ENCODE measurements at places on chromosomes 6 and 20.

DNA sequence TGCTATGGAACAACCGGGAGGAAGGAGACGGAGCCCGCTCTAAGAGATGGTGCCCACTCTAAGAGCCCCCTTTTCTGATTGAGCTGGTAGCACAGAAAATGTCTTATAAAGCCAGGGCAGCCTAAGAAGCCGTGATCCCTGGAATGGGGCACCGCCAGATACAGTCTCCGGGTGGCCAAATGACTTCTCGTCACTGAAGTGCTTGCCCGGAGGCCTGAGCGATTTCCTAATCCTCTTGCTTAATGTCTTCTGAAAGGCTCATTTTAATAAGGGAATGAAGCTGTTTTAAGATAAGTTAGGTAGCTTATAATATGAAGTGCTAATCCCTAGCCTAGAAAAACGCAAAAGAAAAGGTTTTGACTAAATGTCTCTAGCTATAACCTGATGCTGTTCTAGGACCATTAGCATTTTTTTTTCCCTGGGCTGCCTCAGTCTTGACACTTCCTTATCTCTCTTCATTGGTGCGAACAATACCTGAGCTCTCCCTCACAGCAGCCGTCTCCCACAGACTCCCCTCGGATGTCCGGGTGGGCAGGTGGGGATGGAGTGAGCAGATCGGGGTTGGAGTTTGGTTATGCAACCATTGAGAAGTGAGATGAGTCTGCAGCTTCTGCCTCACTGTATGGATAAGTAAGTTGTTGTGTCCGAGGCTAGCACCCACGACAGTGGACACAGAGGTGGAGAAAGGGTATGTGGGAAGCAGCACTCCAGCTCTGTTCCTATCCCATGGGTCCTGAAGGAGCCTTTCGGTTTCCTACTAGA is 559.4 kb upstream of the AGPAT4 start:
- no peak for DNase-seq

DNA sequence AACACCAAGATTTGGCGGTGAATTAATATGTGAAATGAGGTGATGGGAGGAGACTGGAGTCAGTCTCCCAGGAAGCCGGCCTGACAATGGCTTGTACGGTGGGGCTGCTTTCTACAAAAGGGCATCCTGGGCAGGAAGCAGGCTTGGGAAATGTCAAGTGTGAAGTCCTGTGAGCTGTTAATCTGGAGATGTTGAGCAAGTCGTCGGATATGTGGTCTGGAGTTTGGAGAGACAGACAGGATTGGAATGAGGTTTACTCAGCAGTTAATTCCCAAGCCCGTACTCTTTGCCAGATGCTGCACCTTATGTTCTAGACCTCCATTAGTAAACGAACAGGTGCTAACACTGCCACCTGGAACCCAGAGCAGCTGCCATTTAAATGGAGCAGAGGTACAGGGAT is 107.7 kb upstream of the FOXC1 start:
- no peak for DNase-seq

DNA sequence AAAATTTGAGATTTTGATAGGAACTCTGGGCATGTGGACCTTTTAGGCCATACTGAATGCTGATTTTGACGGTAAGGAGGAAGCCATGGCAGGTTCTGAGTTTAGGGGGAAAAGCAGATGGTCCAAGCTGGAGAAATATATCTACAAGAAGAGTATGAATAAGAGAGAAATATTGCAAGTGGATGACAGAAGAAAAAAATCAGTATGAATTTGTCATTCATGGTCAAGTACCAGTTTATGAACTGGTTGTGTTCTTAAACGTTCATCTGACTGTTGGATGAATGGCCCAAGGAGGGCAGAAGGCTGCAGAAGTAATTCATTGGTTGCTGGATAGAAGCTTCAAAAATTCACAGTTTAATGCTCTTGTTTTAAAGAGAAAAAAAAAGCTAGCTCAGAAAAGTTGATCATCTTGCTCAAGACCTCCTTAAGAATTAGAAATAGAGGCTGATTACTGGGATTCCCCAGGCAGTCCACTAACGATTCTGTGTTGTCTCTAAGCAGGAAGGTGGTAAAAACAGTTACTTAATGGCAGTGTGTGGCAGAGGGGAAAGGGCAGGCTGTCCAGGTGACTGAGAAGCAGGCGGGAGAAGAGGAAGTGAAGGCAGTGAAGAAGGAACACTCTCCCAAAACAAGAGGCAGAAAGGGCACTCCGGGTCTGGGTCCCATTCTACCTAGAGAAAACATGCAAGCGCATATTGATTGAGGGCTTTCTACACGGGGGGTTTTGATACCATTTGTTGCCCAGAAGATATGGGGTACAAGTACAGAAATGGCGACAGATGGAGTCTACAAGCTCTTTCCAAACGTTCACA is 2.0 kb upstream of the DUSP22 start:
- no peak for DNase-seq

- DNase-seq: no peak
Observed at GRCh38 chr6:147586044-147586443, 77.6 kb downstream of the SAMD5 start.

DNA sequence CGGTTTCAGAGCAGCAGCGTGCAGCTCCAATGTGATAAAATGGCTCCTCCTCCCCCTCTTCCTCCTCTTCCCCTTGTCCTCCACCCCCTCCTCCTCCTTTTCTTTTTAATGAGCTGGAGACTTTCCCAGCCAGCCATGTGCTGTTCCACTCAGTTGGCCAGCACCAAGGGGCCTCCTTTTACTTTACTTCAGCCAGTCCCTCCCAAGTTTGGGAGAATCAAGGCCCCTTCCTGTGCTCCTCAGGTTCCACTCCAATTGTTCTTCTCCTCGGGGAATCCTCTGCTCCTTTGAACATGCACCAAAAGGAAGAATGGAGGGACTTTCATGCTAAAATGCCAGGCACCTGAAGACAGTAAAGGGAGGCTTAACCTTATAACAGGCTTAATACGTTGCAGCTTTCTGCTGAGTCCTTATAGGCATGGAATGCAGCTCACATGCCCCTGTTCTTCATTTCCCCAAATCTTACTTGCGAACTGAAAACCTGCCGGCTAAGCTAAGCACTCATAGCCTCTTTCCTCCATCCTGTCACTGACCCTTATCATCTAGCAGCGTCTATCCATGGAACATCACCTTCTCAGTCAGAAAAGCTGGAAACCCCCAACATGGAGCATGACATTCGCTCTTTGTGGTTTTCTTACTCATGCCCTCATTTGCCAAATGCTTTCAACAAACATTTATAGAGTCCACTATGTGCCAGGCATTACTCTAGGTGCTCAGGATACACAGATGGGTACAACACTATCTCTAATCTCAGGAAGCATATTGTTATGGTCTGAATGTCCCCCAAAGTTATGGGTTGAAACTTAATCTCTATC is 170.6 kb downstream of the PHACTR1 start:
- DNase-seq: no peak

GRCh38 chr20:21519136-21519584 is 5.3 kb upstream of the NKX2-2 start:
- DNase-seq: no peak
